Upper lobe of right lung (tissue), 1 donor: ENCODE measurements at places on chromosomes 16 and 17. TPM values are rescaled to one million over a fixed set of nuclear protein-coding genes. Genes with fewer than 3 reads are reported as not detected.

Gene CDRT4
- total RNA-seq = 9.0 TPM

Gene NPW
- total RNA-seq = not detected

Gene IL17C
- total RNA-seq = not detected

Gene CA5A
- not detected for total RNA-seq

Gene SCGB1C2
- not detected for total RNA-seq

Gene C16orf54
- 7.3 TPM for total RNA-seq

GRCh38 chr16:78976212-78976611, 624.3 kb downstream of the MAF start:
- no peak for DNase-seq

GRCh38 chr16:87086575-87086974, 230.6 kb downstream of the C16orf95 start:
- DNase-seq = no peak

GRCh38 chr17:752620-753219, 656 bp upstream of the GEMIN4 start:
- peak; percentile 88 for DNase-seq

DNA sequence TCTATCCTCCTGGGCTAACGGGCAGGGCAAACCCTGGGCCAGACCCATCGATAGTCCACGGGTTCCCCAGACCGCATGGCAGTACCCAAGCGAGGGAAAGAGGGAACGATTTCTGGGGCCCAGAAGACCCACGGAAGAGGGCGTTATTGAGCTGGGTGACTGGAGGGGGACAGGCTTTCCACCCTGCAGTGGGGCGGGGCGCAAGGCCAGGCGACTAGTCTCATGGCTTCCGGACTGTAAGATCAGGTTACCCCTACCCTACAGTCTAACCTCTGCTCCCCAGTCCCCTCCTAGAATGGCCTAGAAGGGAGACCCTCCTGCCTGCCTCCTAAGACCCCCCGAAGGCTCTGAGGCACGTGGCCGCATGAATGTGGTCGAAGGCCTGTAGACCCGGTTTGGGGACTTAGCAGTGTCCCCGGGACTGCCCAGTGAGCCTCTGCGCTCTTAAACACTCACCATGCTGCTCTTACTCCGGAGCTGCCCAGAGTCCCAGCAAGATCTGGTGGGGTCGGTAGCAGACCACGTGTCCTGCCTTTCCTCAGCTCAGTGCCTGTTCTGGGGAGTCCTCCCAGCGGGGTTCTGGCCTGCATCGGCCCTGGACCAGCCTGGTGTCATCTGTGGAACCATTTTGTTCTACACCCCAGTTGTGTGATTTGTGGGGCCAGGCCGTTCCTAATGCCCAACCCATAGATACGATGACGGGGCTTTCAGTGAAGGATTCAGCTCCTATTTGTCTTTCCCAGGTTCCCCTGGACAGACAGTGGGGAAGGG, 13.2 kb upstream of the AURKB start:
- DNase-seq = peak; percentile 84

- no peak for DNase-seq
Measured at GRCh38 chr17:58236394-58236793, 2.0 kb upstream of the LPO start.

GRCh38 chr16:8764525-8765250, 32.8 kb downstream of the TMEM186 start:
- DNase-seq = no peak

- peak; percentile 69 for DNase-seq
Measured at GRCh38 chr17:18039535-18040260, 490 bp downstream of the GID4 start.

GRCh38 chr17:32275060-32276042, 9.7 kb downstream of the RHBDL3 start:
- no peak for DNase-seq

DNA sequence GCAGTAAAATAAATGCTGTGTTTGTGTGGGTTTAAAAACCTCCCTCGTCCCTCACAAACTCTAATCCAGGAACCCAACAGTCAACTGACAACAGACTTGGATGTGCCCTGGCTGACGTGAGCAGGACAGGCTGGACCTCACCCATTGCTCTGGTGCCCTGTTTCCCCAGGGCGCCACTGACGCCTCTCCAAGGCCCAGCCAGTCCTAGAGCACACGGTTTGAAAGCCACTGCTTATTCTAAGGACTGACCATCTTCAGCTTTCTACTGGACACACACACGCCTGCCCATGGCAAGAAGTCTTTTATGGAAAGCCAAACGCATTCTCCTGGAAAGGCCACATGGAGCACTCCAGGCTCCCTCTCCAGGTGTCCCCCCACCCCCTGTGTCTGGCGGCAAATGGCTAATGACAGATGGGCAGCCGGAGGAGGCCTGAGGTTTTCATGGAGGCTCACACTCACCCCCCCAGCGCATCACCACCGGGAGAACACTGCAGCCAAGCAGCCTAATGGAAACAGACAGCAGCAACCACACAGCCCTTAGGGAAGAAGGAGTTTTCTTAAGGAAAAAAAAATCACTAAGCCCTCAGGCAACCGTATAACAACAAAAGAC, 319.2 kb downstream of the SOX9 start:
- no peak for DNase-seq

DNA sequence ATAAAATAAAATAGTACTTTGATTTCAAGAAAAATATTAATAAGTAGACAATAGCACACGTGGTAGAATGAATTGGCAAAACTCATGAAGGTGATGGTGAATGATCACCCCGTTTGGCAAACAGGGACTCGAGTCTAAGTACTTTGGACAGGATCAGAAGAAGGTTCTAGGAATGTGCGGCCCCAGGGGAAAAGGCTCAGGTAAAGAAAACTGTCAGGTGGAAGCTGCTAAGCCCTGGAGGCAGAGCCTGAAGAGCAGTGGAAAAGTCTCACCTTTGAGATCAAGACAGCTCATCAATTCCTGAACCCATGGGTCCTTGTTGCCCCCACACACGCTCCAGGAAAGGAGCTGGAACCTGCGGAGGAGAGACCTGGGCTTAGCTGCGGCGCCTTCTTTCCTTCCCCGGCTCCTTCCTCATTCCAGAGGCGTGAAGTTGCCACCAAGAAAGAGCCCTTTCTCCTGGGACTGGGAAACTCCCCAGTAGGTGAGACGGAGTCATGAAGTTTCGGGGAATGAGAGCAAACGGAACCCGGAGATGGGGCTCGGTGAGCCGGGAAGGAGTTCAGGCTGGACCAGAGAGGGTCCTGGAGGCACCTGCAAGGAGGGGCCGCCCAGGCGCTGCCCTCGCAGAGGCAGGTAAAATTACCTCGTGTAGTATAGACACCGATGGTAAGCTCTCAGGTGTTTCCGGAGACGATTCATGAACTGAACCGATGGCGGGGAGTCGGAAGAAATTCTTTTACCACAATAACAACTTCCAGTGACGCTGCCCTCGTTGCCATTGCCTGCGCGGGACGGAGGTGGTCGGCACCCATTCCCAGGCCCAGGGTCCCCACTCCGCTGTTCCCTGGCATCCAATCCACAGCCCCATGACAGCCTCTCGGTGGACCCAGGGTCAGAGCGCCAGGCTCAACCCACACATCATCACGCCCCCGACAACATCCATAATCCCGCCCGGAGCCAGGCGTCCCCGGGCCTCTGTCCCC, 1.2 kb upstream of the ZMYND15 start:
- no peak for DNase-seq

DNA sequence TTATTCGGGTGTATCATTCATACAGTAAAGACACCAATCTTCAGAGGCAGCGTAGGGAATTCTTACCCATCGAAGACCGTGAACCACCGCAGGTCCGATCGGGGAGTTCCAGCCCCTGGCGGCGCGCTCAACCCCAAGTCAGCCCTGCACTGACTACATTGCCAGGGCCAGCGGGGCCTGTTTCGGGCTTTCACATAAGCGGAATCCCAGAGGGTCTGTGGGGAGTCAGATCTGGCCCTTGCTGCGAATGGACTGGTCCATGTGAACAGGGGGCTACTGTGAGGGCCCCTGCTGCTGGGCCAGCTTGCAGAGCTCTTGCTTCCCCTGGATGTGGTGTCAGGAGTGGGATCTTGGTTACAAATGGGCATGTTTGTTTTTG, 7.6 kb downstream of the PDE6G start:
- DNase-seq = no peak

DNA sequence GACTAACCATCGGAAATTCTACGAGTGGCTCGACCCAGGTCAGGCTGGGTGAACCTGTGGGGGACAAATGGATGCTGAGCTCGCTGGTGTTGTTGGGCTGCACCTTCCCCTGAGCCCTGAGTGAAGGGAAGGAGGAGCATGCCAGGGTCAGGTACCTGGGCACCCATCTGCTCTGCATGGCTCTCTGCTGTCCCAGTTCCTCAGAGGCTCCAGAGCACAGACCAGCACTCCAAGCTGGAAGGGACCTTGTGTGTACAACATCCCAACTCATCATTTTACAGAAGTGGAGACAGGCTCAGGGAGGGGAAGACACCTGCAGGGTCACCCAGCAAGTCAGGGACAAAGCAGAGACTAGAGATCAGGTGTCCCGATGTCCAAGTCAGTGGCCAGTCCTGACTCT, 84.9 kb upstream of the NLRP1 start:
- no peak for DNase-seq

DNA sequence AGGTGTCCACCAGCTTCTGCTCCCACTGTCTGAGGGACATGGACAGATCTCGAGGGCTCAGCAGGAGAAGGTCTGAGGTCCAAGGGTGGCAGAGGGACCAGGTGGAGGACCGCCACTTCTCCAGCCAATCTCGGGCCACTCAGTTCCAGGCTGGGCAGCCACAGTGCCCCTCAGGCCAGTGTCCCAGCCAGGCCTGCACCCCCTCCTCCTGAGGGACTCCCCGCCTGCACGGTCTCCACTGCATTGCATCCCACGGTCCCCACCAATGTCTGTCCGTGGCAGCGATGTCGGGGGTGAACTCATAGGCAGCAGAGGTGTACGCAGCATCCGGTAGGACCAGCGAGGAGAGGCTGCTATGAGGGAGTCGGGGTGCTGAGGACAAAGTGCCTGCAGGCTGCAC, 64.2 kb upstream of the DOC2B start:
- peak; percentile 57 for DNase-seq

DNA sequence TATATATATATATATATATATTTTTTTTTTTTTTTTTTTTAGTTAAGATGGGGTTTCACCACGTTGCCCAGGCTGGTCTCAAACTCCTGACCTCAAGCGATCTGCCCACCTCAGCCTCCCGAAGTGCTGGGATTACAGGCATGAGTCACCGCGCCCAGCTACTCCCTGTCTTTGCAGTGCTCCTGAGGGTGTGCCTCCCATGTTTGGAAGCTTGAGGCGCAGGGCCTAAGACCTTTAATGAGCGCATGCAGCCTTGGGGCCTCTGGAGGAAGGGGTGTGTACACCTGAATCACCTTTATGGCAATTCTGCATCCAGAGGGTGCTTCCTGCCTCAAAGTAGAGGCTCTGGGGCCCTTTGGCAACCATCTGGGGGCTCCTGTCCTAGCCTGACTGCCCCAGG, 219.4 kb upstream of the CIBAR2 start:
- no peak for DNase-seq

DNA sequence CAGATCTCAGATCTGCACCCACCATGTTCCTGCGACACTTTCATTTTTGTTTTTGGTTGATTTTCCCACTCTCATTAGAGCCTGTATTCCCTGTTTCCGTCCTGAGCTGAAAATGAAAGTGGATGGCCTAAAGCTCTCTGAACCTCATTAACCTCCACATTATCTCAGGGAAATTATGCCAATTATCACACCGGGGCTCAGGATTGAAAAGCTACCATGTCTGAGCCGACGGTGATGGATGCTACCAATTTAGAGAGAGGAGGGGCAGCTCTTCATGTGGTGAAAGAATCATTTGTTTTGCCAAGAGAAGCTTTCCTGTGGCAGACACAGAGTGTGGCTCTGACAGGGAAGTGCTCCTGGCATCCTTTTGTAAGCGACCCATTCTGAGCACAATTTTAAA, 410.4 kb upstream of the CDH11 start:
- DNase-seq = no peak

GRCh38 chr16:60979119-60979518, 1057.1 kb downstream of the CDH8 start:
- DNase-seq = no peak

- peak; percentile 86 for DNase-seq
Measured at GRCh38 chr16:87850009-87851006, 19.0 kb downstream of the SLC7A5 start.

- DNase-seq = no peak
Measured at GRCh38 chr17:70969521-70970034, 800.2 kb downstream of the KCNJ2 start.

GRCh38 chr16:65743558-65743957, 621.7 kb upstream of the CDH11 start:
- DNase-seq = no peak
